NCI-H2081 (cell line): ENCODE measurements at places on chromosomes 3 and 15.
A peak's percentile ranks its signal among the peaks of the same experiment; 100 is the strongest.

- peak; percentile 26 for DNase-seq
Observed at GRCh38 chr3:143951351-143951971, 20.2 kb upstream of the DIPK2A start.

DNA sequence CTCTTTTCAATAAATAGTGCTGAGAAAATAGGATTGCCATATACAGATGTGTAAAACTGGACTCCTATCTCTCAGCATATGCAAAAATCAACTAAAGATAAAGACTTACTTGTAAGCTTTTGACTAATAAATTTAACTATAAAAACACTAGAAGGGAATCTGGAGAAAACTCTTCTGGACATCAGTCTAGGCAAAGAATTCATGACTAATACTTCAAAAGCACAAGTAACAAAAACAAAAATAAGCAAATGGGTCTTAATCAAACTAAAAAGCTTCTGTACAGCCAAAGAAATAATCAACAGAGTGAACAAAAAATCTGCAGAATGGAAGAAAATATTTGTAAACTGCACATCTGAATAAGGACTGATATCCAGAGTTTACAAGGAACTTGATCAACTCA lies 1122.2 kb downstream of the TBL1XR1 start:
- DNase-seq: no peak

- DNase-seq: no peak
Observed at GRCh38 chr3:54939557-54940300, 11.9 kb upstream of the LRTM1 start.

DNA sequence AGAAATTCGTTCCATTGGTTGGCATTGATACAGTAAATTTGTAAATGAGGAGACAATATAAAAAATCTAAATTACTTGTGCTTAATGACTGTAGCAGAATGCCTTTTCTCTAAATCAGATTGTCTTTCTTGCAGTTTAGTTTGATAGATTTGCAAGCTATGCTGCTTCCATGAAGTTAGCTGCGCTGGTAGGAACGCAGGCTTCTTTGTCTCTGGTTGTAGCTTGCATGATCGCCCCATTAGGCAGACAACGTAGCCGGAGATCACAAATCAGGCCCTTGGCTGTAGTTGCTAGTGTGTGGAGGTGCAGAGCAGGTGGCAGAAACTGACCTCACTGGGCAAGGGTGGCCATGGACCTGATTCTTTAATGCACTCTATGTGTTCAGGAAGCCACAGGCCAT lies 6.1 kb downstream of the ZIC1 start:
- DNase-seq: no peak

DNA sequence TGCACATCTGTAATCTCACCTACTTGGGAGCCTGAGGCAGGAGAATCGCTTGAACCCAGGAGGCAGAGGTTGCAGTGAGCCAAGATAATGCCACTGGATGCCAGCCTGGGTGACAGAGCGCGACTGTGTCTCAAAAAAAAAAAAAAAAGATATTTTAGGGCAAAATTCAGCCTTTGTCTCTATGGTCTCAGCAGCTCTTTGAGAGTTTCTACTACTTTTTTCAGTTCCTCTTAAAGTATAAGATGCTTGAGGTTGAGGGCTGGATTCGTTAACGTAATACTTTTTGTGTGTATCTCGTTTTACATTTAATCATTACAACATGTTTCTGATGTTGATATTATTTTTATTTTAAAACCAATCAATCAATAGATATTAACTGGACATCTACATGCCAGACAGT lies 381.2 kb upstream of the TBL1XR1 start:
- no peak for DNase-seq

GRCh38 chr3:45211466-45212094 lies 14.5 kb downstream of the TMEM158 start:
- DNase-seq: no peak

- DNase-seq: no peak
Observed at GRCh38 chr3:42605546-42606173, 5.2 kb downstream of the NKTR start.

GRCh38 chr3:186717039-186717457 lies at the start of gene KNG1:
Gene KNG1, plus strand, starts transcription at chr3:186717359. Its CDS starts 184 bp downstream, at chr3:186717543.
- no peak for DNase-seq

DNA sequence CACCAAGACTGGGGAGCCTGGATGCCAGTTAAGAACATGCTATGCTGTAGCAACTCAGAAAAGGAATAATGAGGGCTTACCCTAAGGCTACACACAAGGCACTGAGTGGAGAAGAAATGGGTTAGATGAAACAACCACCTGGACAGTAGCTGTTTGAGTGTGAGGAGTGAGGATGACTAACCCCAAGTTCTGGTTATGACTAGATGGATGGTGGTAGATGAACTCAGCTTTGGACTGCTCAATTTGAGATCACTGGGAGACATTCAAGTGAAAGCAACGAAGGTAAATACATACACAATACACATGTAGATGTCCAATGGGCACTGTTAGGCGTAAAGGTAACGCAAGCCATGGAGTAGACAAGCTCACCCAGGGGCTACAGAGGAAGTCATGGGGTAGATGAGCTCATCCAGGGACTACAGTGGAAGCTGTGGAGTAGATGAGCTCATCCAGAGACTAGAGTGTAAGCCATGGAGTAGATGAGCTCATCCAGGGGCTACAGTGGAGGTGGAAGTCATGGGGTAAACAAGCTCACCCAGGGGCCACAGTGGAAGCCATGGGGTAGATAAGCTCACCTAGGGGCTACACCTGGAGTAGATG lies 98.3 kb downstream of the ANO10 start:
- DNase-seq: no peak

GRCh38 chr3:174466471-174467054 lies 392.6 kb upstream of the NAALADL2 start:
- no peak for DNase-seq

DNA sequence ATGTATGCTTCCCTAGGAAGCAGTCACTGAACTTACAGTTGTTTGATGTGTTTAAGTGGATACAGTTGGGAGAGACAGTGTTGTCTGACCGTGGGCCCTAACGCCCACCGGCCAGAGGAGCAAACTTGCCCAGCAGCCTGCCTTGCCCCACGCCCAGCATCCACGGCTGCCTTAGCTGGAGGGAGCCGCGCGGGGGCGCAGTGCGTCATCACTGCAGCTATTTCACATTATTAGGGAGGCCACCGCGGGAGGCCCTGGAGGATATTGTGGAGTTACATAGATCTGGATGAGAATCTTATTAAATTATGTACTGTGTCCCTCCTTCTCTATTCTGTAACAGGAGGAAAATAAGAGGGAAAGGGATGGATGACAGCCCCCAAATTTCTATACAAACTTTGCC lies 267.2 kb downstream of the GABRG3 start:
- DNase-seq: no peak

- no peak for DNase-seq
Observed at GRCh38 chr3:277873-278272, 81.3 kb downstream of the CHL1 start.

GRCh38 chr3:120568202-120568531 lies 28.0 kb upstream of the NDUFB4 start:
- DNase-seq: no peak

- no peak for DNase-seq
Observed at GRCh38 chr3:135217730-135218129, 422.7 kb downstream of the EPHB1 start.

GRCh38 chr3:126202680-126203079 lies 22.3 kb upstream of the ALDH1L1 start:
- DNase-seq: no peak

GRCh38 chr3:187281191-187281714 lies 10.3 kb downstream of the MASP1 start:
- no peak for DNase-seq

DNA sequence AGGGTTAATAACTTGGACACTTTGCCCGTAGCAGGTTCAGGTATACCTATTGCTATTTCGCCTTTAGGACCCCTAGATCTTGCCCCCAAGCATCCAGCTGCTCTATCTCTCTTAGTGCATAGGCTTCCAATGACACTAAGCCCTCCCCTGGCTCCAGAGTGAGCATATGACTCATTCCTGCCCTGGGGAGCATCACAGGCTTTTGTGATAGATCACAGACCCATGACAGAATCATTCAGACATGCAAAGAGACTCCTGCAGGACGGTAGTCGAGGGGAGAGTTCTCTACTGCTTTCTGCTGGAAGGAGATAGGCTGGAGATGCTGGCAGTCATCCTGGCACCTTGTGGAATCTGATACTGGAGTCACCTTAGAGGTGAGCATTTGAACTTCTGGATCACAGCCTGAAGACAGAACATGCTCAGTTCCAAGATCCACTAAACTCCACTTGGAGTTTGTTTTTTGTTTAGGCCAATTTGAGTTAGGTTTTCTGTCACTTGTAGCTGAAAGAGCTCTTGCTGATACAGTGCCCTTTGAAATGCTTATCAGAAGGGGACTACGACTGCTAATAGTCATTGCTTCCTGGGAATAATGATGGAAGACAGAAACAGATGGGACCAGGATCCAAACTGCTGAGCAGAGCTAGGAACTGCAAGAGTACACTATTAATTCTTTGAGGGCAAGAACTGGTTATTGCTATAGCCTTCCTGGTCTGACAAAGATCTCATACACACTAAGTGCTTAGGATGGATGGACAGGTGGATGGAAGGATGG lies 11.0 kb downstream of the LYSMD2 start:
- peak; percentile 33 for DNase-seq

GRCh38 chr15:77002436-77002835 lies 7.5 kb downstream of the PSTPIP1 start:
- DNase-seq: no peak

DNA sequence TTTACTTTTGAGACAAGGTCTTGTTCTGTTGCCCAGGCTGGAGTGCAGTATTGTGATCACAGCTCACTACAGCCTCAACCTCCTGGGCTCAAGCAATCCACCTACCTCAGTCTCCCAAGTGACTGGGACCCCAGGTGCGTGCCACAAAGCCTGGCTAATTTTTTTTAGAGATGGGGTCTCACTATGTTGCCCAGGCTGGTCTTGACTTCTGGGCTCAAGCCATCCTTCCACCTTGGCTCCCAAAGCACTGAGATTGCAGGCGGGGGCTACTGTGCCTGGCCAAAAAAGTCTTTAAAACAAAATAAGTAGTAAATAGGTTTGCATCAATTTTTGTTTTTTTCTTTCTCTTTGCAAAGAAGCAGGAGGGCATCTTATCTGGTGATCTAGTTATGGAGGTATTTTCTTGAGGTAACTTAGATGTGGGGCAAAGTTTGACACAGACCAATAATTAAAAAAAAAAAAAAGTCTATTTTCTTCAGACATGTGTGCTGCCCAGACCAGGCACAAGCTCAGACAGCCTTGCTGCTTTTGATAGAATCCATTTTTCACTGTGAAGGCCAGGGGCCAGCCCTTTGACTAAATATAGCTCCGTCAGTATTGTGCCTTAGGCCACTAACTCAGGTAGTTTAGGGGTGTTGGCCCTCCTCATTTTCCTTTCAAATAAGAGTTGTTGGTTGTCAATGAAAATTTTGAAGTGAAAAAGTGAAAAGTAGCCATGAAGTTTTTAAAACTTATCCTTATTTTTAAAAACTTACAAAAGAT lies 2.5 kb downstream of the ARL6IP5 start:
- DNase-seq: no peak

- no peak for DNase-seq
Observed at GRCh38 chr3:114506591-114507300, 212.9 kb downstream of the TIGIT start.

GRCh38 chr3:185406121-185406620 lies 43.2 kb downstream of the MAP3K13 start:
- DNase-seq: peak; percentile 71

- no peak for DNase-seq
Observed at GRCh38 chr3:170128977-170129431, 52.5 kb downstream of the PHC3 start.

DNA sequence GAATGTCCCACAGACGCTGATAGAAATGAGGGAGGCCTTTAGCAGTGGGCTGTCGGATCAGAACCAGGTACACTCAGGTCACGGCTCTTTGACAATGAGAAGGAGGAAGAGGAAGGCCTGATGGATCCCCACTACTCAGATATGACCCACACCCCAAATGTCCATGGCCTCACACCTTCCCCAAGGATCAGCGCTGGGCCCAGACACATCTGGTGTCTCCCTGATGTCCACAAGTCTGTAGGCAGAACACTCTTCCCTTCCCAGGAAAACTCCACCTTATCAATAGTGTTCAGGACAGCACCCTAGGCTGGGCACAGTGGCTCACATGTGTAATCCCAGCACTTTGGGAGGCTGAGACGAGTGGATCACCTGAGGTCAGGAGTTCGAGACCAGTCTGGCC lies 33.3 kb upstream of the SFMBT1 start:
- no peak for DNase-seq

- no peak for DNase-seq
Observed at GRCh38 chr15:71078506-71079207, 36.6 kb upstream of the THSD4 start.

- no peak for DNase-seq
Observed at GRCh38 chr15:67072958-67073357, 7.6 kb downstream of the SMAD3 start.

- DNase-seq: no peak
Observed at GRCh38 chr3:41331041-41331440, 131.7 kb downstream of the CTNNB1 start.

- DNase-seq: no peak
Observed at GRCh38 chr3:66260431-66260830, 39.6 kb downstream of the SLC25A26 start.

GRCh38 chr3:9136746-9137465 lies 112.5 kb downstream of the SRGAP3 start:
- DNase-seq: no peak

DNA sequence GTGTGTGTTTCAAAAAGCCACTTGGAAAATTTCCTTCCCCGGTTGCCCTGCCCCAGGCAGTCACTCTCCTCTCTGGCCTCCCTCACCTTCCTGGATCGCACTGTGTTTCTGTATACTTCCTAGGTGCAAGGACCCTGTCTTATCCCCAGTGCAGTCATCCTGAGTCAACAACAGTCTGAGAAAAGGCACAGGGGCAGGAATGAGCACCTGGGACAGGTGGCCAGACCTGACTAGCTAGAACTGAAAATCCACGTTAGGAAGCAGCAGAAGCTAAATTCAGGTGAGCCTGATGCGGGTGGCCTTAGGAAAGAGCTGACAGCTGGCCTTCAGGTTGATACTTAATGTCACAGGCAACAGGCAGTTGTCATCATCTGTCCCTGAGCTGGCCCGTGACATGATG lies 62.9 kb upstream of the VGLL4 start:
- DNase-seq: no peak

DNA sequence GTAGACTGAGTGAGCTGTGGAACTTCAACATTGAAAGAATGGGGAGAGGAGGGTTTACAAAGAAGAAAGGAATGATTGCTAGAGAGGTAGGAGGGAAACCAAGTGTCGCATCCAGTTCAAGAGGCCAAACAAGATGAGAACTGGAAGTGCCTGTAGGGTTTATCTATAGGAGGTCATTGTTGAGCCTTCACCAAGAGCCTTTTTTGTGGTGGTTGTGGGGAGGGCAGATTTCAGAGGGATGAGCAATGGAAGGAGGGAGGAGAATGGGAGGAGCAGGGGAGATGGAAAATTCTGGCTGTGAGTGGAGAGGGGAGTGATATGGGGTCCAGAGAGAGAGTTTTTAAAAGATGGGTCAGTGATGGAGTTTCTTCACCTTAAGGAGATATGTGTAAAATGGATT lies 8.5 kb downstream of the PDIA5 start:
- no peak for DNase-seq

GRCh38 chr3:69273896-69274295 lies 112.0 kb downstream of the FRMD4B start:
- no peak for DNase-seq
